ENCODE measurements at places on chromosomes 3 and 15.

GRCh38 chr15:79640206-79640605, 208.1 kb downstream of the MINAR1 start:
- DNase-seq: no peak

GRCh38 chr15:84890670-84891162, 6.3 kb downstream of the SLC28A1 start:
- DNase-seq: no peak

- DNase-seq: no peak
Observed at GRCh38 chr3:124489506-124489905, 240.7 kb upstream of the UMPS start.

- no peak for DNase-seq
Observed at GRCh38 chr3:124078953-124079911, 87.3 kb upstream of the ROPN1 start.

GRCh38 chr3:25584011-25584789, 80.5 kb downstream of the TOP2B start:
- no peak for DNase-seq

DNA sequence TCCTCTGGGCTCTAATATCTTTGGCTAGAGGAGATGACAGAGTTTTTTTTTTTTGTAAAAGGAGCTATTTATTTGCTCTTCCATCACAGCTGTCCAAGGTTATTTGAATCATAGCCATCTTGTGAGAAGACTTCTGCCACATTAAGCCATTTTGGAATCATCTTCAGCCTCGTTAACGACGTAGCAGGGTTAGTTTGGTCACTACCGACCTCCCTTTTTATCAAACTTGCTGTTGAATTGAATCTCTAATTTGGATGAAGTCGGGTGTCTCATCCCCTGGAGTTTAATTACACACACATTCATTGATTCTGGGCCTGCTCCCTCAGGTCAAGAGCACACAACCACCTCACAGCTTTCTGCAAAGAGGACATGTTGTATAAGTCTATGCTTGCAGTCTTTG, 238.7 kb downstream of the CPNE4 start:
- DNase-seq: no peak

DNA sequence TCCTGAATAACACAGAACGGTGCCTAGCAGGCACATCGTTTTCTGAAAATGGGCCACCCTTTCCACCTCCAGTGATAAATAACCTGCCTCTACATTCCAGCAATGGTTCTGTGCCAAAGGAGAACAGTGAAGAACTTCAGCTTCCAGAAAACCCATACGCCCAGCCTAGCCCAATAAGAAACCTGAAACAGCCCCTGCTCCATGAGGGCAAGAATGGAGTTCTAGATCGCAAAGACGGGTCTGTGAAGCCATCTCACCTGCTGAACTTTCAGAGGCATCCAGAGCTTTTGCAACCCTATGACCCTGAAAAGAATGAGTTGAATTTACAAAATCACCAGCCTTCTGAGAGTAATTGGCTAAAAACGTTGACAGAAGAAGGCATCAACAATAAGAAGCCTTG, 61.9 kb downstream of the CGNL1 start:
- DNase-seq: no peak

DNA sequence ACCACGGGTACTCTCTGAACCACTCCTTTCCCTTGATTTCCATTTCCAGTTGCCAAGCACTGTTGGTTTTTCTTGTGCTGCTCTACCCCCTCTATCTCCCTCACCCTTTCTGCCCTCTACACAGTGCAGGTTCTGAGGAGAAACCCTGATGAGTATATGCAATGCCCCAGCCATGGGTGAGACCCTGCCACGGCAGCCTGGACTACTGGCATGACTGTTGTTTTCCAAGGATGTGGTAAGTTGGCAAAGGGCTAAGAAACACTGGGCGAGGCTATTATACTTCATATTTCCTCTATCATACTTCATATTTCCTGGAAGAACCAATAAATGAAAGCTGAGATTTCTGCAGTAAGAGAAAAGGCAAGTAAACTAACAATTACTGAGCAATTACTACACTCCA, 27.9 kb downstream of the CHAC1 start:
- no peak for DNase-seq

- DNase-seq: no peak
Observed at GRCh38 chr15:80105193-80105592, 45.7 kb downstream of the ZFAND6 start.

GRCh38 chr3:107994956-107995715, 95.7 kb downstream of the CD47 start:
- no peak for DNase-seq

DNA sequence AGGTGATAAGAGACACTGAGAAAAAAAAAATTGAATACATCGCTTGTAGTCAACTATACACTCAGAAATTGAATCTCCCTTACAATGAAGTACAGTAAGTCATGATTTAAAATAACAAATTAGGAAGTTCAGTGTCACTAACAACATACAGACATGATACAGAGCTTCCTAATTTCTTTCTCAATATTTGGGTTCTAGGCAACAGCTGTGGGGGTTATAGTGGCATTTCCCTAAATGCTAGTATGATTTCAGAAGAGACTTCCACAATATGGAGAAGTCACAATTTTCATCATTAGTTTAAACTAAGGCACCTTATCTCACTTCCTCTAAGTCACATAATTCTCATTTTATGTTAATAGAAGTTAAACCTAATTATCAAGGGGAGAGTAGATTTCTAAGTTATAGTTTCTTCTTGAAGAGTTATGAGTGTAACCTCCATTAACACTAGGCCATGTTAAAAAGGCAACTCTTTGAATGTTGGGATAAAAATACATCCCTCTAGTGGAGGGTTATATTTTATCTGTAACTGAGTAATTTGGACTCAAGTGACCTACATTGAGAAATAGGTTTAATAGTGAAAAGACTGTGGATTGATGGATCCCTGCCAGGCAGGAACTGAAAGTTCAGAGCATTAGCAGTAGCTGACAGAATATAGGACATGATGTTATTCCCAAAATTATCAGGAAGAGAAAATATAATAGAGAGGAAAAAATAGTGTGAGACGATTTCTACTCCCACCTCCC, 286.0 kb upstream of the SUCLG2 start:
- DNase-seq: no peak

DNA sequence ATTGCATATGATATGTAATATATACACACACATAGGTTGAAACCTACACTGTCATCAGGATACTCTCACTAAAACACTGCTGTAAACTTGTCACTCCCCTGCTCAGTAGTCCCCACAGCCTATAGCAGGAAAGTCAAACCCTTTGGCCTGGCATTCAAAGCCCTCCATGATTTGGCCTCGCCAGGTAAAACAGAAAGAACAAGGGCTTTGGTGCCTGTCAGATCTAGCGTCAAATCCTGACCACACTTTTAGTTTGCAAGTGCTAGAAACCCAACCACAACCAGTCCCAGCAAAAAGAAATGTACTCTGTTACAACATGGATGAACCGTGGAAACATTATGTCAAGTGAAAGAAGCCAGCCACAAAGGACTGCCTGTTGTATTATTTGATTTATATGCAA, 11.4 kb downstream of the CRABP1 start:
- DNase-seq: no peak

- DNase-seq: no peak
Observed at GRCh38 chr3:41477399-41478014, 278.2 kb downstream of the CTNNB1 start.

DNA sequence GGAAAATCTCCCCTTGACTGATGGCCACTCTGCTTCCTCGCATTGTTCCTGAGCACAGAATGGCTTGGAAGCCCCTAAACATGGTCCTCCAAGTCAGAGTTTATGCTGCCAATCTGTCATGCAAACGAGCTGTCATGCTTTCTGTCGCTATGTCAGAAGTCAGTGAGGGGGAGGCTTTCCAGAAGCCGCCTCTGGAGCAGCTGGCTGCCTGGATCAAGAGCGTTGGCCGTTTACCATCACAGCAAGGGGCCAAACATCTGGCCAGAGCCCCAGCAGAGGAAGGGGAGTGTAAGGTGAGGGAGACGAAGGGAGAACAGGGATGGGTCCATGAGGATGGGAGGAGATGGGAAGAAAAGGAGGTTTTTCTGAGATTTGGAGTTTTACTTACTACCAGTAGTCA, 372.6 kb upstream of the NR2F2 start:
- DNase-seq: no peak

DNA sequence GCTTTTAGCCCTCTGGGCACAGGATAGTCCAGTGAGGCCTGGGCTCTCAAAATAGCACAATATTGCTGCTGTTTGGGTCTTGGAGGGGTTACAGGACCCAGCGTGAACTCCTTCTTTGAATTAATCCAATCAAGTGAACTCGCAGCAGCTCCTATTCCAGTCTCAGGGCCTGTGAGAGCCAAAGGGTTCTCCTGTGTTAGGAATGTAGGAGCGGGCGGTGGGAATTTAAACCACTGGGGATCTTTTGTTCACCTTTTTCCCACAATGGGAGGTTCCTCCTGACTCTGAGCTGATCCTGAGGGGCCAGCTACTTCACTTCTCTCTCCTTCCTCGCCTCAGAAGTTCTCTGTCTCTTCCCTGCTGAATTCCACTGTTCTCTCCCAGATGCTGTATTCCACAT, 504.0 kb downstream of the UNC13C start:
- no peak for DNase-seq

GRCh38 chr15:101025896-101026631, 106.9 kb downstream of the LRRK1 start:
- DNase-seq: no peak

- no peak for DNase-seq
Observed at GRCh38 chr3:169980055-169980454, 13.4 kb downstream of the SEC62 start.

DNA sequence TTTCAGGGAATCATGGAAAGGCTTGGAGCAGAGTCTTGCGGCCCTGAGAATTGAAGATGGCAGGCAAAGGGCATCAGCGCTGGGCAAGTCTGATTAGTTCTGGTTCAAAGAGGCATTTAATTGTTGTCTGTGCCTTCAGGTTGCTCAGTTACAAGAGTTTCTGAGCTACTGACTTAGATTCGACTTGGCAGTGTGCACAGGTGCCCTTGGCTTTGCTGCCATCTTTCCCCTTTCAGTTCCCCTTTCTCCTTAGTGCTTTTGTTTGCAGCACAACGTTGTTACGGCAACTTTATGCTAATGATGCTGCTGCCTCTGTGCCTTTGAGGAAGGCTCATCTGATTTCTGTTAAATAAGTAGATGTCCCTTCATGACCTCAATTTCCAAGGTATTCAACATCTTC, 12.5 kb downstream of the P2RY14 start:
- no peak for DNase-seq

- DNase-seq: no peak
Observed at GRCh38 chr3:74423867-74424266, 190.6 kb downstream of the CNTN3 start.

DNA sequence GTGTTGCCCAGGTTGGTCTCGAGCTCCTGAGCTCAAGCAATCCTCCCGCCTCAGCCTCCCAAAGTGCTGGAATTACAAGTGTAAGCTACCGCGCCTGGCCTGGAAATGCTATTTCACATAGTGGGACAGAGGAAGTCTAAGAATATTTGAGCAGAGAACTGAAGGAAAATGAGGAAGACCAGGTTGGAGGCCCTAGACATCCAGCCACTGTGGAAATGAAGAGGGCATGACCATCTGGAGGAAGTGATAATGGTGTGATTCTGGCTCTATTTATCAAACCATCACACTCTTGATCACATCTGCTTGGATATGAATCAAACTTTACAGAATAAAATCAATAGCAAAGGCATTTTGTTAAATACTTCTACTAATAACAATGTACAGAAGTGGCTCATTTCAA, 65.9 kb upstream of the ARHGEF3 start:
- no peak for DNase-seq

DNA sequence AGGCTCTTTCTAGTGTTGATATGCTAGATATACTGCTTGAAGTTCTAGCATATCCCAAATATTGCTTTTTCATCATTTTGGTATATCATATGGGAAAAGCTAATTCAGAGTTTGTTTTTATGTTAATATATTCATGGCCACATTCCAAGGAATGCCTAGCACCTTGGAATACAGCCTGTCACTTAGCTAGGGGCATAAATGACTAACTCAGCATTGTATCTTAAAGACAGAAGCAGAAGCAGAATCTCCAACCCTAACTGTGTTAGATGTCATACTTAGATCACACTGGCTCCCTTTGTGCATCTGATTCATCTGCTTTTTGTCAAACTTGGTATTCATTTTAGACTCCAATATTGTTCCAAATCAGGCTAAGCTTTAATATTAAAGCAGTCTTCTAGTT, 130.8 kb upstream of the TSPAN3 start:
- no peak for DNase-seq

GRCh38 chr15:26421065-26421464, 351.8 kb downstream of the GABRB3 start:
- no peak for DNase-seq

GRCh38 chr3:53139906-53140846, 9.9 kb upstream of the RFT1 start:
- DNase-seq: no peak

- no peak for DNase-seq
Observed at GRCh38 chr3:8954938-8955763, 8.1 kb downstream of the RAD18 start.

DNA sequence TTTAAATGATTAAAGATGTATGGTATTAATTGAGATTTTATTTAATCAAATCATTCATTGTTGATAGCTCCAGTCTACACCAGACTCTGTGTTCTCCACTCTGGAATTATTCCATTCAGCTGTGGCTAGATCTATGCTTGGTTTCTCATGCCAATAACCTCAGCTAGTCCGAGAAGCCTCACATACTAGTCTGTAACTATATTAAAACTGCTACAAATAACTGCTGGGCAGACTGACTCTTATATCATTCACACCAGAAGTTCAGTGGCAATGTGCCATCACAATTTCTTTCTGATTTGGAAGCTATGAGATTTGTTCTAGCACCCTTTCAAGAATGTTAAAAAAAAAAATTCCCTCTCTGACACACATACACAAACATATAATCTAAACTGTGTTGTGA, 947.3 kb downstream of the ROBO1 start:
- no peak for DNase-seq

All from activated naive CD4-positive, alpha-beta T cell (primary cell).